ENCODE measurements at places on chromosomes 3 and 15.

GRCh38 chr3:100746092-100746491 lies 36.8 kb downstream of the TFG start:
- no peak for DNase-seq

- no peak for DNase-seq
Measured at GRCh38 chr3:114290911-114291901, 2.6 kb upstream of the TIGIT start.

DNA sequence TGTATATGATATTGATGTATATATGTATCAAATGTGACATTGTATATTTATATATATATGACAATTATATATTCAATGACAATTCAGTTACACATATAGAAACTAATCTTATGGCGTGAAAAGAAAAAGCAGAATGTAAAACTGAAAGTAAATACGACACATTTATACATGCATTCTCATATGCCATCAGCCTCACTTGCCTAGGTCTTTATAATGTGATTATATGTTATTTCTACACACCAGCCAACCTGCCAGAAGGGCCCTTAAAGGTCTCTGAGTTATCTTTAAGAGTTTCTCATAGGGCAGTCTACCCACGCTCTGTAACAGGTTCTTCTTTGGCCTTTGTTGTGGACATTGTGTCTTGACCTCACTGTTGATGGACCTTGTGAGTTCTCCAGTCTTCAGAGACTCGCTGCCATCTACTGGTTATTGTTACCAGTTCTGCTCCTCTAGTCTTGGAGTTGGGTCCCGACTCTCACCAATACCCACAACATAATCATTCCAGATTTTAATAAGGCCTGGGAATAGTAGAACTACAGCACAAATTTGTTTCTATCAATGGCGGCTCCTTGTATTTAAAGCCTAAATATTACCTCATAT lies 371.5 kb upstream of the GOLIM4 start:
- no peak for DNase-seq

GRCh38 chr15:86446253-86446640 lies 366.6 kb downstream of the AGBL1 start:
- DNase-seq = no peak

- DNase-seq = no peak
Measured at GRCh38 chr15:56821721-56822425, 88.6 kb upstream of the ZNF280D start.

DNA sequence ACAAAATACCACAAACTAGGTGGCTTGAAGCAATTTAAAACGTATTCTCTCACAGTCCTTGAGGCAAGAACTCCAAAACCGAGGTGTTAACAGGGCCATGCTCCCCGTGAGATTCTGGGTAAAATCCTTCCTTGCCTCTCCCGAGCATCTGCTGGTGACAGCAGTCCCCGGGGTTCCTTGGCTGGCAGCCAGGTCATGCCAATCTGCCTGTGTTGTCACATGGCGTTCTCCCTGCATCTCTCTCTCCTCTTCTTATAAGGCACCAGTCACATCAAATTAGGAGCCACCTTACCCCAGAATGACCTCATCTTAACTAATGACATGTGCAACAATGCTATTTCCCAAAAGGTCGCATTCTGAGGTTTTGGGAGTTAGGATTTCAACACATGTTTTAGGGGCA lies 26.3 kb upstream of the LRRN1 start:
- DNase-seq = no peak

GRCh38 chr3:123390865-123391600 lies 57.9 kb downstream of the ADCY5 start:
- no peak for DNase-seq

GRCh38 chr3:116643001-116643400 lies 66.6 kb upstream of the TUSC7 start:
- DNase-seq = no peak

DNA sequence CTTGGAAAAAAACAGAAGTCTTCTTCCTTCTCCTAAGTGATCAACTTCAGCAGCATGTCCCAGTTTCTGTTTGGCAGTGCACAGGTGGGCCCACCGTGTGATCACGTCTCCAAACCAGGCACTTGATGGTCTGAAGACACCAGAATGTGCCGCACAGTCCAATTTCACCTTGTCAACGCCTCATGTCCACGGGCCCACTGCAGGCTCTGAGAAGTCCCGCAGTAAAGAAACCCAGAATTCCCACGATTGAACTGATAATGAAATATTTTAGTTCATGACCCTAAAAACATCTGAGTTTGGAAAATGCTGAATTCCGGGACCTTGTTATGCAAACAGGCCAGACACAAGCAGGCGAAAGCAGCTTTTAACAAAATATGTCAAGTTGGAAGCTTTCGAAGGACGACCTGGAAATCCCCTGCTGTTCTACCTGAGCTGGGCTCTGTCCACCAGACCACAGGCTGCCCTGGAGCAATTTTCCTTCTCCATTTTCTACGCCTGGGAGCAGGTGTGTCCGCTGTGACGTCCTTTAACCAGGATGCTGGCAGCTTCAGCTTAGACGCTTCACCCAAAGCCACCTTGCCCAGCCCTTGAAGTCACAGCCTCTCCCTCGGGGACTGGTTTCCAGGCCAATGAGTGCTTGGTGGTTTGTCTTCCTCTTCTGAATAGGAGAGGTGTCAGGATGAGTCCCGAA lies 167.8 kb upstream of the IQSEC1 start:
- DNase-seq = no peak

DNA sequence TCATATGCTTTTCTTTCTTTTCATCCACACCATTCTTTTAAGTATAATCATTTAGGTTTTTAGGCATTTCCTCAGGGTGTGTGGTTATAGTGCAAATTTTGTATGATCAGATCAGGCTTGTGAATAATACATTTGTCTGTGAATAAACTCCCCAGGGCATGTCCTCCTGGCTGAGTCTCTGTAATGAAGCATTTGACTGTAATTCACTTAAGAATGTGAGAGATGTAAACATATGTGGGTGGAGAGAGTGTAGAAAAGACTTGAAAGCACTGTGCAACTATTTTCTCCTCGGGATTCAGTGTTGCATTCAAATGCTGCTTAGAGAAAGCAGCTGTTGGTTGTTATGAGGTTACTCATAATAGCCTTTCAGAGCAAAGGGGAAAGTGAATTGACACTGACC lies 996.5 kb downstream of the TUSC7 start:
- DNase-seq = no peak

- DNase-seq = no peak
Measured at GRCh38 chr3:57030721-57031120, 29.7 kb upstream of the SPATA12 start.

GRCh38 chr3:155079746-155080487 lies at the start of gene MME:
Gene MME (plus strand): TSS chr3:155080319. CDS start chr3:155084168, 3,849 bp downstream.
- peak; percentile 7 for DNase-seq

GRCh38 chr3:150588027-150588830 lies 14.9 kb upstream of the SELENOT start:
- no peak for DNase-seq

GRCh38 chr3:108060331-108060730 lies 30.5 kb downstream of the CD47 start:
- DNase-seq = no peak

- DNase-seq = no peak
Measured at GRCh38 chr15:48696627-48697312, 51.3 kb upstream of the FBN1 start.

DNA sequence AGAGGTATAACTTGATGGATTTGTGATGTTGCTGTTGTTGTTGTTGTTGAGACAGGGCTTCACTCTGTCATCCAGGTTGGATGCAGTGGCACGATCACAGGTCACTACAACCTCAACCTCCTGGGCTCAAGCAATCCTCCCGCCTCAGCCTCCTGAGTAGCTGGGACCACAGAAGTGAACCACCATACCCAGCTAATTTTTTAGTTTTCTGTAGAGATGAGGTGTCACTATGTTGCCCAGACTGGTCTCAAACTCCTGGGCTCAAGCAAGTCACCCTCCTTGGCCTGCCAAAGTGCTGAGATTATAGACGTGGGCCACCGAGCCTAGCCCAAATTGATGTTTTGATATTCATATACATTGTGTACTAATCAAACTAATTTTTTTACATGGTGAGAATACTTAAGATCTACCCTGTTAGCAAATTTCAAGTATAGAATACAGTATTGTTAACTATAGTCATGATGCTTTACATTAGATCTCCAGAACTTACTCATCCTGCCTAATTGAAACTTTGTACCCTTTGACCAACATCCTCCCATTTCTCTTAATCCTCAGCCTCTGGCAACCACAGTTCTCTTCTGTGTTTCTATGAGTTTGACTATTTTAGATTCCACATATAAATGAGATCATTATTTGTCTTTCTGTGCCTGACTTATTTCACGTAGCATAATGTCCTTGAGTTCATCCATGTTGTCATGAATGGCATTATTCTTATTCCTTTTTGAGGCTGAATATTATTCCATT lies 23.2 kb downstream of the LMCD1 start:
- no peak for DNase-seq

All from DMS79 treated with DMSO at 0.1 percent for 48 hours (cell line).